ENCODE measurements at places on chromosomes 2 and 18.
A peak's percentile ranks its signal among the peaks of the same experiment; 100 is the strongest.

- no peak for DNase-seq
These were observed 21.8 kb upstream of the NT5C1B start for GRCh38 chr2:18611184-18611583.

- DNase-seq, result no peak
These were observed 36.8 kb upstream of the WIPF1 start for GRCh38 chr2:174634130-174635014.

GRCh38 chr2:235556901-235557300, 63.1 kb downstream of the AGAP1 start:
- no peak for DNase-seq

DNA sequence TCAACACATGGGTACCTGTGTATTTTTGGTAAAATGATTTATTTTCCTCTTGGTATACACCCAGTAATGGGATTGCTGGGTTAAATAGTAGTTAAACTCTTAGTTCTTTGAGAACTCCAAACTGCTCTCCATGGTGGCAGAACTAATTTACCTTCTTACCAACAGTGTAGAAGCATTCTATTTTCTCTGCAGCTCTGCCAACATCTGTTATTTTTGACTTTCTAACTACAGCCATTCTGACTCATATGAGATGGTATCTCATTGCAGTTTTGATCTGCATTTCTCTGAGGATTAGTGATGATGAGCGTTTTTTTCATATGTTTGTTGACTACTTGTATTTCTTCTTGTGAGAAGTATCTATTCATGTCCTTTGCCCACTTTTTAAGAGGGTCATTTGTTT, 180.6 kb downstream of the FSIP2 start:
- no peak for DNase-seq

- no peak for DNase-seq
These were observed 81.9 kb upstream of the VWC2L start for GRCh38 chr2:214328941-214329340.

GRCh38 chr2:9648821-9649220, 18.0 kb upstream of the YWHAQ start:
- DNase-seq, result no peak

- no peak for DNase-seq
These were observed 565.9 kb upstream of the ID2 start for GRCh38 chr2:8115966-8116365.

- DNase-seq, result no peak
These were observed 8.6 kb downstream of the VRK2 start for GRCh38 chr2:58055033-58055786.

DNA sequence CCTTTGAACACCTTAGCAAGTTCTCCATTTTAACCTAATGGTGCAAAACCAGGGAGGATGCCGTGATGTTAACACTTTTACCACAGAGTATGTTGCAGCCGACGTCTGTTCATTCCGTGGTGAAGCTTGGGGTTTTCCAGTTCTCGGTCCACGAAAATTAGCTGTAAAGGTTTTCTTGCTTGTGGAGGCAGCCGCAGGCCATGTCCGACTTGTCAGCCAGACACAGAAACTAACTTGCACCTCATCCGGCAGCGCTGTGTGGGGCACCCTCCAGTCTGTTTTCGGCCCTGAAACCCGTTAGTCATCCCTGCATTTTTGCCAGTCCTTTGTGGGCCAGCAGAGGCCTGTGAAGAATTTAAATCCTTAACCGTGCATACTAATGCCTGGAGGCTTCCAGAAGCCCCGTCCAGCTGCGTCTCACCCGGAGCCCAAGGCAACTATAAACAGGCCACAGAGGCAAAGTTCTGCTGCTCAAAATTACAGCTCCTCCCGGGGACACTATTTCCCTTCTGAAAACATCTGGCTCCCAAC, 70.6 kb downstream of the SH3YL1 start:
- no peak for DNase-seq

GRCh38 chr18:62715759-62716615, 646 bp downstream of the PHLPP1 start:
- peak; percentile 31 for DNase-seq

DNA sequence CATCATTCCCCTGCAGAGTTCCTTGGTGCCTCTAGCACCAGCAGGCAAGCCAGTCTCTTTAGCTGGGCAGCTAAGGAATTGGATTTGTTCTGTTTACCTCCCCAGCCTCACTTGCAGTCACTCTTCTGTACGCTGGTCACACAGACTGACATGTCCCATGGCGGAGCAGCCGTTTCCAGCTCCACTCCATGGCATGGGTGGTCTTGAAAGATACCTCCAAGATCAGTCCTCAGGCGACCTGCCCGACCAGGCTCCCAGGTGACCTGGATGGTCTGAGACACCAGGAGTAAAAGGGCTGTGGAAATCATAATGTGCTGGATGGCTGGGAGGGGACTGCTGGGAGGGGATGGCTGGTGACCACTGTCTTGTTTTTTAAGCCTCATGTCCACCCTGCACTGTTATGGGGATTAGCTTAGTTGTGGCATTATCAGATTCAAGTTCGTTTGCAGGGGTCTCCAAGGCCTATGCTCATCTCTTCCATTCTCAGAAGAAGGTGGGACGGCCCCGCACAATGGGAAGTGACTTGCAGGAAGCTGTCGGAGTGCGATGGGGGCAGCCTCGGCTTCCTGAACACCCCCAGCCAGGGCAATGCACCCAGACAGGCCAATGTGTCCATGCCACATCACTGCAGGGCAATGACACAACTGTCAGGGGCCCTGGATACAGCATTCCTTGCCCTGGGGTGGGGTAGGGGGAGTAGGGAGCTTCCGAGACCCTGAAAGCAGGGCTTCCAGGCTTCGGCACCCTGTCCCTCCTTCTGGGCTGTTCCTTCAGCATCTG, 156.1 kb upstream of the MYCN start:
- DNase-seq, result no peak

DNA sequence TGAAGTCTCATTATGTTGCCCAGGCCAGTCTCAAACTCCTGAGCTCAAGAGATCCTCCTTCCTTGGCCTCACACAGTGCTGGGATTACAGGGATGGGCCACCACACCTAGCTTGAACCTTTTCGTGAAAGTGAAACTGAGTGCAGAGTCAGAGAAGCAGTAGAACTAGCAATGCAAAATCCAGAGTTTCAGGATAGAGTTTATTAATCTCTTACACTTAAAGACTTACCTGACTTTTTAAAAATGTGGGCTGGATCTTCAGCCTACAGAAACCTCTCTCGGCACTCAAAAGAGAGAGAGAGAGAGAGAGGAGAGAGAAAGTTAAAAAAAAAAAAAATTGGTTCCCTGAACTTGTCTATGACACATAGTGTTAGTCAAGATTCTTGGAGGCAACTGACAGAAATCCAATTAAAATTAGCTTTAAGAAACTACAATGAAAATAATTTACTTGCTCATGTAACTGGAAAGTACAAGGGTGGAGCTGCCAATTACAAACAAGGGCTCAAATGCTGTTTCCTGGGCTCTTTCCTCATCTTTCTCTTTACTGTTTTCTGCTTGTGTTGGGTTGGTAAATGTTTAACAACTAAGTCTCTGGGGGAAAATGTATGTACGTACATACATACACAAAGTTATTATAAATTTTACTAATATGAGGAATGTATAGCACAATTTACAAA, 98.1 kb upstream of the CERS6 start:
- DNase-seq, result no peak

Data from renal pelvis (tissue), 12 donors.